ENCODE measurements at places on chromosomes 5 and 9.

DNA sequence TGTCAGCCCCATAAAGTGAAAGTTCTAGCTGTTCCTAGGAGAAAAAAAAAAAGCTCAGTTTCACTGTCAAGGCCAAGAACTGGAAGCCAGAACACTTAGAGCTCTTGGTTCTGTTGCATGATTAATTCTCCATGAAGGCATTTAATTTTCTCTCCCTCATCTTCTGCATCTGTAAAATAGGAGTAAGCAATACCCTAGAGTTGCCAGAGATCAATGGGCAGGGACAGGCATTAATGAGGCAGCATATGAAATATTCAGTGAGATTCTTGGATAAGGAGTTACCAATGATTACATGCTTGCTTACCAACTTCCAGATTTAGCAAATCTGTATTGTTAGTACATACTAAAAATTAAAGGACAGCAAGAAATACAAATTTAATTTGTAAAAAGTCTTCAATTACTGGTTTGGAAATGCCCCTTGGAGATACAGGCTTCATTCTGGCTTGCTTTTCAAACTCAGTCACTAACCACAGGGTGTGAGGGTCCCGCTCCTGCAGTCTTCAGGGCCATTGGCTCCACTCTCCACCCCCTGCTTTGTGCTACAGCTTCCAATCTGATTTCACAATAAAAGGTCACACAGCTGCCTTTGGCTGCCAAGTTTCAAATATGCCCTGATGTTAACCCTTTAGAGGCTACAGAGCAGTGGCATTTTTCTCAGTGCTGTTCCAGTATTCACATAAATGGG lies 624.6 kb downstream of the BNC2 start:
- no peak for DNase-seq

- no peak for DNase-seq
These were observed 63.2 kb upstream of the COL15A1 start for GRCh38 chr9:98880311-98881015.

DNA sequence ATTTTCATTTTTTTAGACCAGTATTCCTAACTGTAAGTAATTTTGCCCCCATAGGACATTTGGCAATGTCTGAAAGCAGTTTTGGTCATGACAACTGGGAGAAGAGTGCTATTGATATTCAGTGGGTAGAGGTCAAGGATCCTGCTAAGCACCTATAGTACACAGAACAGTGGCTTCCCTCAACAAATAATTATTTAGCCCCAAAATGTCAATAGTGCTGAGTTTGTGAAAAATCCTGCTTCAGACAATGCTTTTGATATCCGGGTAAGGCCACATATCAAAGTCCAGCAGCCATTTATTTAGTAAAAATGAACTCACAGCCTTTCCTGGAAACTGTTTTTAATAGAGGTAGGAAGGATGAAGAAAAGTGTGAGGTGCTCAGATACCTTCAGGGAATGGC lies 8.1 kb upstream of the TARS1 start:
- DNase-seq, result no peak

GRCh38 chr5:118857700-118858099 lies 130.6 kb downstream of the DTWD2 start:
- no peak for DNase-seq

GRCh38 chr5:56677690-56678305 lies 137.6 kb upstream of the MAP3K1 start:
- no peak for DNase-seq

- no peak for DNase-seq
These were observed 62.7 kb downstream of the ST8SIA4 start for GRCh38 chr5:100840370-100840769.

GRCh38 chr9:129140397-129141065 lies 29.3 kb downstream of the PTPA start:
- DNase-seq, result no peak

DNA sequence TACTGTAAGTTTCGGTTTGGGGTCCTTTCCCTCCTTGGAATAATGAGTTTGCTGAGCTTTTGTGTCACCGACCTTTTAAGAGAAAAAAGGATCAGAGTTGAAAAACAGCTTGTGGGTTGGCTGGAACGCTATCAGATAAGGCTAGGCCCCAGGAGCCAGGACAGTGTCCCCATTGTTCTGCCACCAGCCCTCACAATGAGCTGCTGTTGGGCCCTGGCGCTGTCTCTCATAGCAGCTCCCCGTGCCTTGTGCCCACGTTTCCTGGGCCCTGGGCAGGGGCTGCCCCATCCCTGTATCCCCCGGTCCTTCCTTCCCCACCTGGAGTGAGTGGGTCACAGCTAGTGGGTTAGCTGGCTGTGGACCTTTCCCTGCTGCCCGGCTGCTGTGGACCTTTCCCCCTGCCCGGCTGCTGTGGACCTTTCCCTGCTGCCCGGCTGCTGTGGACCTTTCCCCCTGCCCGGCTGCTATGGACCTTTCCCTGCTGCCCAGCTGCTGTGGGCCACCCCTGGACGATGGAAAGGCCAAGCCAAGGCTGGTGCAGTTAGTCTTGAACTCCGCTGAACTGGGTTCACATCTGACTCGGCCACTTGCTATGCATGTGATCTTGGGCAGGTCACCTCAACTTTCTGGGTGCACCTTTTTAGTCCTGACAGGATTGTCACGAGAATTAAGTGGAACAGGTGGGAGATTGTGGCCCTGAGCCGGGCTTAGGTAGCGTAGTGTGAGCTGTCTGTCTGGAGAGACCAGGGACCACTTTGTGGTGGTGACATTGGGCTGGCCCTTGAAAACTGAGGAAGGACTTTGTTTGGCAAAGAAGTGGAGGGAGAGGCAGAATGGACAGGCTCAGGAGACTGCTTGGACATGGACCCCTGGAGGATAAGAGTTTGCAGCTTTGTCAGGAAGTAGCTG lies 99.5 kb downstream of the DAB2IP start:
- DNase-seq, result no peak

- no peak for DNase-seq
These were observed 6.8 kb downstream of the SPOCK1 start for GRCh38 chr5:137492331-137492730.

- DNase-seq, result no peak
These were observed 534.5 kb downstream of the BNC2 start for GRCh38 chr9:16335788-16336580.

DNA sequence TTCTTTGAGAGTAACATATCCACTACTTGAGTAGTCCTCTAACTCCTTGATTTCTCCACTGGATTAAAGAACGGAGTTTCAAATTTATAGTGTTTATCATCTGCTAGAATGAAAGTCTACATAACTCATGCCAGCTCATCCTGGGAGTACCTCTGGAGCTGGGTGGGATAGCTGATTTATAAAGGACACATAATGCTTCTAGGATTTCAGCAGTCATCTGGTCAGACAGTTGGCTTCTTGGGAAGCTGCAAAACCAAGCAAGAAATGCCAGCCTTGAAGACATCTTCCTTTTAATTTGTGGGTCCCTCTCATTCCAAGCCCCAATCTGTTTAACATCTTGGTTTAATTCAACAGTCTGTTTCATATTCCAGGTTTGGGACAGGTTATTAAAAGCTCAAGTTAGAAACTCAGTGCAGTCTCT lies 3.2 kb downstream of the GALNT10 start:
- no peak for DNase-seq

DNA sequence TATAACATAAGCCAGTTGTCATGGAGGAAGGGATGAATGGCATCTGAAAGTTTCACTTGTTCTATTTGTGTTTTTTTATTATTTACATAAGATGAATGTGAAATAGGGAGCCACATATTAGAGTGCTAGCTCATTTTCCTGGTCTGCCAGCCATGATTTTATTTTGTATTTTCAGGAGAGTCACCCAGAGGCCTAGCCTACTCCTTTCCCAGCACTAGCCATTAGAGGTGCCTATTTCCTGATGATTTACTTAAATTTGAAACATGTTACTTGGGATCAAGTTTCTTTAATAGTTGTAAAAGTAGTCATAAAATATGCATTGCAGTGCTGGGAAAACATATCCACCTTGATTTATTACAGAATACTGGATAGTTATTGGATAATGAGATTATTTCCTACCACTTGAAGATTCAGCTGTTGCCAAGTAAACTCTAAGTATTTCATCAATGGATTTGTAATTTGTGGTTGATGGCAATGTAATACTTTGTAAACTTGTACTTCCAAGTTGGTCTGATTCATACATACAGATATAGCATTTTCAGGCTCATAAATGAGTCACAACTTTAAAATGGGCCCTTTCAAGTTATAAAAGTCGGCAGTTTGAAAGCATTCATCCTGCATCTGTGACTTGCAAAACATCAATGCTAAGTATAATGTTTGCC lies 50.8 kb downstream of the KCNN2 start:
- DNase-seq, result no peak

GRCh38 chr9:124513376-124513994 lies 6.3 kb upstream of the NR5A1 start:
- no peak for DNase-seq

DNA sequence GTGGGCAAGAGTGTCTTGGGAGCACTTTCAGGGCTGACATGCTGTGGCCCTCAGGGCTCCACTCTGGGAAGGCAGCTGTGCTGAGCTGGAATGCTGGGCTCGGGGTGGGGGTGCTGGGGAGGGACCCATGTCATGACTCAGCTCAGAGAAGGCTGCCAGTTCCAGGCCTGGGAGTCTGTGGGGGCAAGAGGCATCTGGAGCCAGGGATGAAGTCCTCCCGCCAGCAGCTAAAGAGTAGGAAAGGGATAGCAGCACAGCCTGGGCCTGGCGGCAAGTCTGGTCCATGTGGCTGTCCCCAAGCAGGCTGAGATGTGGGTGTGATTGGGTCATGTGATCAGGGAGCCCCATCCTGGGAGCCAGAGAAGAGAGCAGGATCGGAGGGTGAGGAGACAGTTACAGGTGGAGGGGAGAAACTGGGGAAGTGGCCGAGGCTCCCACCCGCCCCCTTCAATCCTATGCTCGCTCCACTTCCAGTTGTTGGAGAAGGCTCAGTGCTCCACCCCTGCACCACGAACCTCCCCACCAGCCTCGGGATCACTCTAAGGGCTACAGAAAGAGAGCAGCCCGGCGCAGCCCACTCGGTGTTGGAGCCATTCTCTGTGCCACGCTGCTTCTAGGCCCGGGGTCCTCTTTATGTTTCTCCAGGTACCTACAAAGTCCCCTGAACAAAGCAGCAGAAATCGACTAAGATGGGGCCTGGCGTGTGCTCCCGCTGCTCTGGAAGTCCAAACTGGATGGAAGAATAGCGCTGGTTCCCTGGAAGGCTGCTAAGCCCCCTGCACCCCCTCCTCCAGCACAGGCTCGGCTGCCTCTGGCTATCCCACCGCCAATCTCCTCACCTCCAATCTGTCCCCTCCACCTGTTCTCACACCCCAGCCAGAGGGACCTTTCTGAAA lies 12.0 kb downstream of the PDGFRB start:
- DNase-seq, result no peak

- no peak for DNase-seq
These were observed 127.8 kb downstream of the ZNF354C start for GRCh38 chr5:179187681-179188575.

- DNase-seq, result no peak
These were observed 124.3 kb upstream of the MOCS2 start for GRCh38 chr5:53233645-53234405.

GRCh38 chr9:37408933-37409710 lies 13.4 kb upstream of the GRHPR start:
- DNase-seq, result peak; percentile 72

GRCh38 chr5:171534043-171534895 lies 114.8 kb downstream of the FGF18 start:
- DNase-seq, result no peak

DNA sequence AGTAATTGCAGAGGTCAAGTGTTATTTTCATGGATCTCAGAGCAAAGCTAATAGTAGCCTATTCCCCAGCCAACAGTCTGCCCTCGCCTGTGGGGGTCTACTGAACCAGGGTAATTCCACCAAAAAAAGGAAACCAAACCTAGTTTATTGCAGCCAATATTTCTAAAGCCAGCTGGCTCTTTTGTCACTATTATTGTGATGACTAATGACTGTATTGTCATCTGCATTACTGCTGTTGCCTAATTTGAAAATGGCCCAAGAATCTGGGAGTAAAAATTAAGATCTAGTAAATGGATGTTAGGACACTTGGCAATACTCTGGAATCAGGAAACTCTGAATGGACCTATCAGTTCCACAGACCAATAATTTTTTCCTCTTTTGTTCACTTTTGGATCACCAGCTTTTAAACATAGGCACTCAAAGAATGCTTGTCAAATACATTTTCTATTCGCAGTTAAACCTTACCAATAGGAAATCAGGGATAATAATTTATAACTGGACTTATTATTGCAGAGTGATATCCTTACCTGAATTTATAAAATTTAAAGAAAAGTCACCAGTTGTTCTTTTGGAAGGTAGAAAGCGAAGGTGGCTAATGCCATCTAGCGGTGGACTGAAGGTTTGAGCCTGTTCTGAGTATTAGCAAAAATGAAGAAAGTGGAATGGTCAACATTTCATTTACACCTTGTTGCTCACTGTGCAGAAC lies 69.2 kb downstream of the SYK start:
- peak; percentile 7 for DNase-seq

GRCh38 chr9:15211815-15212495 lies 95.1 kb downstream of the TTC39B start:
- no peak for DNase-seq

DNA sequence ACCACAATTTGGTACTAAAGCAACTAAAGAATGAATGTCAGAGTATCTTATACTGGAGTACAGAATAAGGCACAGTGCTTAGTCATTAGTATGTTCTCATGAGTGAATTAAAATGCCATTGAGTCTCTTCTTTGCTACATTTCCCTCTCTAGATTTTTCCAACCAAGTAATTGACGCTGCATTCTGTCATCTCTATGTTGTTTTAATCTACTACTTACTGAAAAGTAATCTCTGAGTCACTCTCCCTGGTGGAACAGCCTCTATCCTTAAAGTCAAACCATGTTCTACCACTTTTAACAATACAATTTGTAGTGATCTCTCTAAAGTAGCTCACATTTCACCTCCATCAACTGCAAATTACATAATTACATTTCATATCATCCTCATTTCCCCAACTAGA lies 495.1 kb downstream of the CDH18 start:
- DNase-seq, result no peak

DNA sequence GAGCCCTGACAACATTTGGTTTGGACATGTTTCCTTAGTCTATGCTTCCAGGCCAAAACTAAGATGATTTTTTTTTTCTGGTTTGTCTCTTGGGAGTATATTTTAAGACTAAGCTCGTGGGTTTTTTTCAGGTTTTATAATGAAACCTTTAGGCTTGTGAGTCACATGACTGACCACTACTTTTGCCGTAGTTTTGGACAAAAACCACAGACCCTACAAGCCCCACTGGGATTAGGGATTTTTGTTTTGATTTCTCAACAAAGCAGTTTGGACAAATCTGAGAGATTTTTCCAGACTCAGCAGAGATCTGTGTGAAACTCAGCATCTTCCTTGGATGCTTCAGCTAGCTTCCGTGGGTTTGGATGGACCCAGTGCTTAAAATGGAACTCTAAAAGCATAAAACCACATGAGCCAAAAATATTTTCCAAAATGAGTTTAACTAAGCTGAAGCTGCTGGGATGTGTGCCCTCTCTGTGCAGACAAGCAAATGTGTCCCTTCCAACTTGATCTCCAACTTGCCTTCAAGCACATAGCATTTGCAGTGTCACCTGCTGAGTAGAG lies 70.3 kb upstream of the SMIM15 start:
- no peak for DNase-seq
